Heart left ventricle (tissue), 16 donors: ENCODE measurements at places on chromosomes 13 and 19. TPM values are rescaled to one million over a fixed set of nuclear protein-coding genes. Genes with fewer than 3 reads are reported as not detected.

APOC4 gene
- not detected for total RNA-seq

LRRC8E gene
- total RNA-seq, result 0.79 TPM

GJB2 gene
- 0.12 TPM for total RNA-seq

CGB1 gene
- not detected for total RNA-seq

MCEMP1 gene
- total RNA-seq, result 0.64 TPM

ZNF506 gene
- 16.5 TPM for total RNA-seq

TDRD12 gene
- not detected for total RNA-seq
